ENCODE measurements at places on chromosomes 16 and 17.

- DNase-seq, result no peak
Observed at GRCh38 chr17:75777296-75777922, 7.2 kb upstream of the UNK start.

DNA sequence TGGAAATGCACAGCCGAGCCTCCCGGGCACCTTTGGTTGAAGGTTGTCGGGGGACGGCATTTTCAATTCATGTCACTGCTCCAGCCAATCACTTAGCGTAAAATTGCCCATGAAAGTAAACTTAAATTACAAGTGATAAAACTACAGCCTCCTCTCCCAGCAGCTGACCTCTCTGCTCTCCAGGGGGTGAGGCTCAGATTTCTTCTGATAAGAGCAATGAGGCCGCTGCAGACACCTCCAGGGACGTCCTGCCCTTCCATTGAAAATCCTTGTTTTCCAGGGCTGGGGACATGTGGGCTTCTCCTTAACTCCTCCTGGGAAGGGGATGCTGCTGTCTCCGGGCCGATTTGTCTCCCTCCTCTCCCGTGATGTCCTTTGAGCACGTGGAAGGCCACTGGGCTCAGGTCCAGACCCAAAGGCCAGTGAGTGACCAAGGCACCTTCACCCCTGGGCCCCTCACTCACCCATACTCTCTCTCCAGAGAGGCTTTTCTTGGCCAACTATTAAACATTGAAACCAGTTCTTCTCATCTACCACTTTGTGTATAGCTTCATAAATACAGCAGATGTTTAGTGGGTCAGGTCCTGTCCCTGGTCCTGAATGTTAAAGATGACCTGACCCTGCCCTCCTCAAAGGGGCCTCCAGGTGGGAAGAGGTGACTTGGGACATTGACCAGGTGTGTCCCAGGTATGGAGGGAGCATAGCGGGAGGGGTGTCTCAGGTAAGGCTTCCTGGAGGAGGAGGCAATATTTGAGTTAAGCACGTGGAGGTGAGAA is 52.3 kb downstream of the MGAT5B start:
- no peak for DNase-seq

GRCh38 chr17:59863616-59864015 is 29.1 kb downstream of the TUBD1 start:
- no peak for DNase-seq

DNA sequence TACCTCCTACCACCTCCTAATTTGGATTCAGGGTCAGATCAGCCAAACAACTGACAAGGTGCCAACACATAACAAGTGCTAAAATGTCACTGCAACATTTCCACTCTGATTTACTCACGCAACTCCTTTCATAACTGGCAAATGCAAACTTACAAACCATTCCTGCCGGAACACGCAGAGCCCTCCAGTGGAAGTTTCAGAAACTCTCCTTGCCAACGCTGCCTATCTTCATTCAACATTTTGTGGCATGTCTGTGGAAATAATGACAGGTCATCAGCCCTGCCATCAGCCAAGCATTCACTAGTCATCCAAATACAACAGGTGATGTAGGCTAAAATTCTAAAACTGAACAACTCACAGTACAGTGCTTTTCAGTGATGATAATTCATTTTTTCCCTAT is 37.7 kb upstream of the OR3A1 start:
- no peak for DNase-seq

DNA sequence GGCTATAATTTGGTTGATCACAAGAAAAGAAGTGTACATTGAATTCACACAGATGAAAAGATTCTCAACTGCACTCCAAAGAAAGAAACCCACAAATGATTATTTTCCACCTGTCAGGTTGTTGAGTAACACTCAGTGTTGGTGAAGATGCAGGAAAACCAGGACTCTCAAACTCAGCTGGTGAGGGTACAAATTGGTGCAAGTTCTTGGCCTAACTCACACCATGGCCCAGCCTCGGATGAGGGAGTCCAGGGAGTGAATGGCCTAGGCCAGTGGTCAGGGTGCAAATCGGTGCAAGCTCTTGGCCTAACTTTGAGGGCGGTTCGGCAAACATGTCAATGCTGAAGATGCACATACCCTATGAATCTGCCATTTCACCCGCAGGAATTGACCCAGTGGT is 8.6 kb downstream of the SCNN1B start:
- DNase-seq, result no peak

- no peak for DNase-seq
Observed at GRCh38 chr16:58264961-58265479, 29.8 kb downstream of the PRSS54 start.

GRCh38 chr17:949623-950303 is 29.8 kb downstream of the NXN start:
- no peak for DNase-seq

DNA sequence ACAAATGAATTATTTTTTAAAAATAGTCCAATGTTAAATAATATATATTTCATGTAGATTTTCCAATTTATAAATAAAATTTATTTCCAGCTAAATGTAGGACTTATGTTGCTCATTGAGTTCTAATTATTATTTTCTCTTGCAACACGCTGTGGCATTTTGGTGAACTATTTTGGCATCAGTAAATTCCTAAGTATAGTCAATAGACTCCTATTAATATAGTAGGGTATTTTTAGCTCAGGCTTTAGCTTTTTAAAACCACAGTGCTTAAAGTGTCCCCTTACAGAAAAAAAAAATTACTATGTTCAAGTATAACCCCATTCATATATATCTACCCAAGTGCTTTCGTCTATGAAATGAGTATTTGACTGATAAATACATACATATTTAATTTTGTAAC is 919.2 kb upstream of the SOX9 start:
- DNase-seq, result no peak

DNA sequence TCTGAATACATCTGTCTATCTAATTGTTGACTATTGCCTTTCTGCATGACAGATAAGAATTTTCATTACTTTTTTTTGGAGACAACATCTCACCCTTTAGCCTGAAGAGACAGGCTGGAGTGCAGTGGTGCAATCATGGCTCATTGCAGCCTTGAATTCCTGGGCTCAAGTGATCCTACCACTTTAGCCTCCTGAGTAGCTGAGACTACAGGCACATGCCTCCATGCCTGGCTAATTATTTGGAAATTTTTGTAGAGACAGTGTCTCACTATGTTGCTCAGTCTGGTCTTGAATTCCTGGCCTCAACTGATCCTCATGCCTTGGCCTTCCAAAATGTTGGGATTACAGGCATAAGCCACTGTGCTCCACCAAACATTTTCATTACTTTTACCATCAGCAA is 99.8 kb upstream of the ELAC2 start:
- DNase-seq, result no peak

DNA sequence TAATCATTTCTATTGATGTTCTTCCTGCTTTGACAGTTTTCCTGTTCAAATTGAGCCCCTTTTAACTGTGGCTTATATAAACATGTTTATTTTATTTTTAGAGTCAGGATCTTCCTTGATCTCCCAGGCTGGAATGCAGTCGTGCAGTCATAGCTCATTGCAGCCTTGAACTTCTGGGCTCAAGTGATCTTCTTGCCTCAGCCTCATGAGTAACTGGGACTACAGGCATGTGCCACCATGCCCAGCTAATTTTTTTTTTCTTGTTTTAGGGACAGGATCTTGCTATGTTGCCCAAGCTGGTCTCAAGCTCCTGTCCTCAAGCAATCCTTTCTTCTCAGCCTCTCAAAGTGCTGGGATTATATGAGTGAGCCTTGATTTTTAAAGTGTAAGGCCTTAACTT is 14.7 kb downstream of the PHKB start:
- DNase-seq, result no peak
